ENCODE measurements at places on chromosomes 5 and 9. TPM values are rescaled to one million over a fixed set of nuclear protein-coding genes. Genes with fewer than 3 reads are reported as not detected.

GRCh38 chr9:91534374-91534773, 110.7 kb upstream of the NFIL3 start:
- DNase-seq: no peak

GRCh38 chr5:143304836-143305475, 98.5 kb downstream of the NR3C1 start:
- DNase-seq: no peak

DNA sequence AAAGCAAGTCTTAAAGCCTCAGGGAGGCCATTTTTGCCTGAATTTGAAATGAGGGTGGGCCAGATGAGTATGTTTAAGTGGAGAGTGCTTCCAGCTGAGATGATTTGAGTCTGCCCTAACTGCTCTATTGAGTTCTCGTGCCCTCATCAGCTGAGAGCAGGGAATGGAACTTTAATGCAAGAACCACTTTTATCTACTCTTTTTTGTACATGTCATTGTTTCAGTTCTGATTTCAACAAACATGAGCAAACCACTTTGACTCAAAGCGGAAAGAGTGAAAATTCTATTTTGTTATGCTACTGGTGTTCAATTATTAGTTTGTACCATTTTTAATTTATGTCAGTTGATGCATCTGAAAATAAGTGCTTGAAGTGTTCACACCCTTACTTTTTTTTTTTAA, 35.8 kb downstream of the DCAF10 start:
- DNase-seq: no peak

- DNase-seq: no peak
Measured at GRCh38 chr9:128696923-128697707, 5.2 kb upstream of the PKN3 start.

GRCh38 chr5:174694611-174695010, 29.8 kb upstream of the MSX2 start:
- no peak for DNase-seq

DNA sequence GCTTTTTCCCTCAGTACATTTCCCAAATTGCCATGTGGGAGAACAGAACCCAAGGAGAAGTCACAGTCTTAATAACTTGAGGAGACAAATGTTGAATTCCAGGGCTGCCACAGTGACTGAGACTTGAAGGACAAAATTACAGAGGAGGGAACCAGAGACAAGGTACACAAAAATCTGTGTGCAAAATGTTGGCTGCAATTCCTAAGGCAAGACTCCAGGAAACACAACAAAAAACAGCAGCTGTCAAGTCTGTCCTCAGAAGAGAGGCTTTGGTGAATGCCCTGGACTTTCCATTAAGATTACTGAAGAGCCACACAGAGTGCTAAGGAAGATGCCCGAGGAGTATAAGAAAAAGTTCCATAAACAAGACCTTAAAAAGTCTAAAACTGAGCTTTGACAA, 21.1 kb downstream of the AP3B1 start:
- DNase-seq: no peak

DNA sequence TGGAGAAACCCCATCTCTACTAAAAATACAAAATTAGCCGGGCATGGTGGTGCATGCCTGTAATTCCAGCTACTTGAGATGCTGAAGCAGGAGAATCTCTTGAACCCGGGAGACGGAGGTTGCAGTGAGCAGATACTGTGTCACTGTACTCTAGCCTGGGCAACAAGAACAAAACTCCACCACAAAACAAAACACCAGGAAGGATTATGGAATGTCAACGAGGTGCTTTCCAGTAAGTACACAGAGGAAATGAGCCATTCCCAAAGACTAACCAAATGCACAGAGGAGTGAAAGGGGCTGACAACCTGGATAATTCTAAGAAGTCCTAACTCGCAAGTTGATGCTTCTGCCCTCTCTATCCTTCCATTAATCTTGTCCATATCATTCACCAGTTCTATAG, 126.1 kb upstream of the RETREG1 start:
- no peak for DNase-seq

GRCh38 chr5:81067406-81067805, 107.2 kb downstream of the RASGRF2 start:
- no peak for DNase-seq

- DNase-seq: no peak
Measured at GRCh38 chr9:5389109-5389732, 48.5 kb downstream of the PLGRKT start.

SDHA gene
- total RNA-seq: 95.3 TPM

GRCh38 chr5:110105692-110106091, 416.0 kb downstream of the MAN2A1 start:
- no peak for DNase-seq

GFI1B gene
- not detected for total RNA-seq

IL7R gene
- not detected for total RNA-seq

- DNase-seq: no peak
Measured at GRCh38 chr9:125764198-125764597, 17.0 kb downstream of the PBX3 start.

CNTNAP3B gene
- 0.46 TPM for total RNA-seq

- no peak for DNase-seq
Measured at GRCh38 chr9:87011551-87011950, 64.2 kb upstream of the GAS1 start.

DNA sequence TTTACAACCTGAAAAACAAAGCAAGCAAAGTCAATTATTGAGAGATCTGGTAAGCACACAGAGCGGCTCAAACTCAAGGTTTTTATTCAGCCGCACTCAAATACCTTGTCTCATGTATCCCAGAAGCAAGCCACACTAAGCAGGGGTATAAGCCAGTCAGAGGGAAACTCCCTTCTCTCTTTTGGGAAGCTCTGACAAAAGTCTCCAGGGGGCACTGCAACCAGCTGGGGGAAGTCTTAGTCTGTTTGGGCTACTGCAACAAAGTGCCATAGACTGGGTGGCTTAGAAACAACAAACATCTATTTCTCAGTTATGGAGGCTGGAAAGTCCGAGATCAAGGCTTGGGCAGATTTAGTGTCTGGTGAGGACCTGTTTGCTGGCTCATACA, 246.0 kb downstream of the ENC1 start:
- no peak for DNase-seq

DNA sequence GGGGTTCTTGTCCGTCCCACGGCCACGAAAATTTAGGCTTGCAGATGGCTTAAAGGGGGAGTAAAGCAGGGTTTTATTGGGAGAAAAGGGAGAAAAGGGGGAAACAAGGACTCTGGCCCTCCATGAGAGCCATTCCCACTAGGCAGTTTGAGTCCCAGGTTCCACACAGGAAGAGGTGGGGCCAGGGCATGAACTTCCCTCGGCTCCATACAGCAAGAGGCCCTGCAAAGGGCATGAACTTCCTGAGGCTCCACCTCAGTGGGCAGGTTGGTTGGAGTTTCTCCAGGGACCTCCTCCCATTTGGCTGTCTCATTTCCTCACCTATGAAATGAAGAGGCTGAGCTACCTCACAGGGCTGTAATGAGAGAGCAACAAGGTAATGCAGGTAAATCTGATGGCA, 229.7 kb downstream of the MAT2B start:
- DNase-seq: no peak

DNA sequence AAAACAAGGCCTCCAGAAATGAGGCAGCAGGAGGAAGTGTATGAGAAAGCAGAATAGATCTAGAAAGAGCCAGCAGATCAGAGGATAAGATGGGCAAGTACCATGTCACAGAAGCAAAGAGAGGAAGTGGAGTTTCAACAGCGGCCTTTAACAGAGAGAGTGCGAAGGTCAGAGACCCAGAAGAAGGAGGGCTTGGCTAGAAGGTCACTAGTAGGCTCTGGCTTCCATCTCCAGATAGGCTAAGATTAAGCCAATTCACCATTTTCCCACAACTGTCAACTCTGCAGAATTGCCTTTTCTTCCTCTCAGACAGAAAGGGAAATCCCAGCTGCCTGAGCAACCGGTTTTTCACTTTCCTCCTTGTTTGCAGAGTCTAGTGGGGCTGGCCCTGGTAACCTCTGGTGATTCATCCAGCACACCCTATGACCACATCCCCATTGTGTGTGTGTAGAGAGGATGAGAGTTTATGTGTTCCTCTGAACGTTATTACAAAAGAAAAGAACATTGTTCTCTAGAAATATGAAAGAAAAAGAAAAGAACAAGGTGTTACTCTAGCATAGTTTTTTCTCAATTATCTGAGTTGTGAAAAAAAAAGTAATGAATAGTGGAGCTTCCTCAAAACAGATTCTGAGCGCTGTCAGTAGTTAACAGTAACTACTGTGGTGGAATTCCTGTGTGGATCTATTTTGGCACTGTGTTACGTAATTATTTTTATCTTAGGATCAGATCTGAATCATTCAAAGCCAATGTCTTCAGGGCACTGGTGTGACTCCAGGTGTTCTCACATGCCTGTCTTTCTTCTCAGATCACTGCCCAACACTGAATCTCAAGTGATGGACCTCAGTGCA, 220.4 kb downstream of the ARRDC3 start:
- DNase-seq: peak; percentile 22

DNA sequence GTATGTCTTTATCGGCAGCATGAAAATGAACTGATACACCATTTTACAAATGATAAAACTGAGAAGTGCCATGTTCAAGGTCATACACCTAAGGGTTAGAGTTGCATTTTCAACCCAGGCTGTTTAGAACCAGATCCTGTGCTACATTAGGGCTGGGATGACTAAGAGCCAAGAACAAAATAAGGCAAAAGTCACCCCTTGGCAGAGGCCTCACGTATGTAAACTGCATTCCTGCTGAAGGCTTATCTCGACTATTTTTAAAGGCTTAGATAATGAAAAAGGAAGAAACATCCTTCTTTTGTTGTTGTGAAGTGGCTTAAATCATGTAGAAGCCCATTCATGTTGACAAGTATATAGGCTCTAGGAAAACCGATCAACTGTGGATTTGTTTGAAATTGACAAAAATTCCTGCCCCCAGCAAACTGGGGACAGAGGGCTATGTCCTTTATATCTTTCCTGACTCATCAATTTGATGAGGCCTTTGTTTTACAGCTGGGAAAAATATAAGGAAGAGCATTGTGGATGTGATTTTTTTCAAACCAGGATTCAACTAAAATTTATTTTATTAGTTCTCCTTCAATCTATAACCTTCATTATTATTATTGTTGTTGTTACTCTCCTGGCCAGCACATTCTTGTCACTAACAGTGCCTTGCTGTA, 196.5 kb downstream of the SNX18 start:
- DNase-seq: no peak

GRCh38 chr5:33938881-33939280, 2.7 kb downstream of the RXFP3 start:
- no peak for DNase-seq

- DNase-seq: no peak
Measured at GRCh38 chr9:84997472-84997871, 327.9 kb downstream of the NTRK2 start.

DMGDH gene
- total RNA-seq: not detected

TOR1B gene
- total RNA-seq: 36.0 TPM

DNA sequence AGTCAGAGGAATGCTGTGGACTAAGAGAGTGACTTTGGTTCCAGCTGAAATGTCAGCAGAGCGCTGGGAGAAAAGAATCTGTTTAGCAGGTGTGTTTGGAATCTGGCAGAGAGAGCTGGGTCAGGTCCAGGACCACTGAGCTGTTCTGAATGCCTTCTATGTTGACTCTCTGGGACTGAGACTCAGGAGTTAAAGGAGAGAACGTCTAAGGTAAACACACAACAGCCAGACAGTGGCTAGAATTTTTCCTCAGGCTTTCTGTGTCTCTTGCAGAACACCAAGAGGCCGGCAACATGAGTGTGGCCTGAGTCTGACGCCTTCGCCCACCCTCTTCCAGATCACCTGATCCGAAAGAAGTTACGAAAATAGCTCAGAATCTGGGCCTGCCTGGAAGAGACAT, 107.2 kb upstream of the ZNF462 start:
- DNase-seq: no peak

SH2D3C gene
- total RNA-seq: 0.12 TPM

GRCh38 chr5:51652980-51653379, 269.7 kb downstream of the ISL1 start:
- no peak for DNase-seq

GRCh38 chr5:122943050-122943698, 93.4 kb downstream of the PPIC start:
- no peak for DNase-seq

CRAT gene
- total RNA-seq: 27.2 TPM

- DNase-seq: no peak
Measured at GRCh38 chr5:150587856-150588595, 52.4 kb upstream of the SYNPO start.

DNA sequence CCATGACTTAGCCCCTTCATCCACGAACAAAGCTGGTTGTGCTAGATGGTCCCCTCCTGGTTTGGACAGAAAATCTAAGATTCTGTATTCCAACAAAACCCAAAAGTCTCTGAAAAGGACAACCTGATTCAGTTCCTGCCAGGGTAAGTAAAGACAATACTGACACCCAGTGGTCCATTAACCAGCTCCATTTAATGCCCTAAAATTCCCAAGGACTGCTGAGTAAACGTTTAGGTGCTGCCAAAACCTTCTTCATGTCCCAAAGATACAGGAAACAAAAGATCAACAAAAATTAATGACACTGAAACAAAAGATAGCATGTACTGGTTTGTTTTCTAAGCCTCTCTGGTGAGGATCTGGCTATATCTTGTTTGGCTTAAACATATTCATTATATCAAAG, 25.3 kb upstream of the PPP1R2B start:
- peak; percentile 23 for DNase-seq

DNA sequence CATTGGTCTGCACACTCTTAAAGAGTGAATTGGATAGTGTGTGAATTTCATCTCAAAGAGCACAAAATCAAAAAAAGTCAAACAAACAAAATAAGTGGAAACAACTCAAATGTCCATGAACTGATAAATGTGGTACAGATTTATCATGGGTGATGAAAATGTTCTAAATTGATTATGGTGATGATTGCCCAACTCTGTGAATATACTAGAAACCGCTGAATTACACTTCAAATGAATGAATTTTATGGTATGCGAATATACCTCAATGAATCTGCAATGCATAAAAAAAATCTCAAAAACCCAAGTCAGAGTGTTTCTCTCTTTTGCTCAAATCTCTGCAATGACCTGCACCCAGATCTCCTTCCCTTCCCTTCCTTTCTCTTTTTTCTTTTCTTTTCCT, 64.0 kb downstream of the PRRC1 start:
- DNase-seq: no peak

GRCh38 chr9:111839387-111839786, 44.6 kb upstream of the SHOC1 start:
- no peak for DNase-seq

GRCh38 chr9:78486661-78487060, 189.7 kb downstream of the PSAT1 start:
- no peak for DNase-seq

Data from NCI-H460 (cell line).